ENCODE measurements at places on chromosomes 13 and 19.

- peak; percentile 62 for DNase-seq
These were observed 441.5 kb upstream of the KLF12 start for GRCh38 chr13:74575729-74576125.

GRCh38 chr19:7391218-7391670 lies 42.5 kb downstream of the ARHGEF18 start:
- peak; percentile 55 for DNase-seq

DNA sequence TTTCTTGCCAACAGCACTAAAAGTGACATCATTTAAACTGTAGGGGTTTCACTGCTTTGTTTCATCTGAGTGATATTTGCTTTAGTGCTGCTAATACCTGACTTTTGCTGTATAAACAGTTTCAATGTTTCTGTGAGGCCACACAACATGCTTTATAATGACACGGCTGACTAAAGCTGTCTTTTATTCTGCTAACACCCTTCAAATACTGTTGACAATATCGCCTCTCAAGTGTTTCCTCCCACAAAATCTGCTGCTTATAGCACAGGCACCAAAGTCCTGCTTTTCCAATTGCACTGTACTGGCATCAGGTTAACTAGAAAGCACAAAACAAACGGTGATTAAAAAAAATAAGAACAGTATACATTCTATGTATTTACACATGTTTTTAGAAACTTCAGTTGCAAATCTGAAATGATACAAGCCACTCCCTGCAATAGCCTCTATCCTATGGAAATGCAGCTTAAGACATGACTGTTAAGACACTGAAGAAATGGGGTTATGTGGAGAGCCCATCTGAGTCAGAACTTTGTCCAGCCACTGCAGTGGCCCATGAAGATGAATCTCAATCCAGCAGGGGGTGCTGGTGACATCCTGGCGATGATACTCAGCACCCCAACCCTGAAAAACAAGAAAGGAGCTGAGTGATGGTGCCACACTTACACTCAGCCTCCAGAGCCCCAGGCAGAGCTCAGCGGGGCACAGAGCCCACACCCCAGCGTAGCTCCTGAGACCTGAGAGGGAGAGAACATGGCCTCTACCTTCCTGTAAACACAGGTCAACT lies 29.4 kb downstream of the RFXAP start:
- no peak for DNase-seq

GRCh38 chr19:53192771-53193534 lies at the start of gene ZNF665:
Gene ZNF665, minus strand, starts transcription at chr19:53193358. Its CDS starts 10,460 bp downstream, at chr19:53182898.
- DNase-seq: peak; percentile 90

DNA sequence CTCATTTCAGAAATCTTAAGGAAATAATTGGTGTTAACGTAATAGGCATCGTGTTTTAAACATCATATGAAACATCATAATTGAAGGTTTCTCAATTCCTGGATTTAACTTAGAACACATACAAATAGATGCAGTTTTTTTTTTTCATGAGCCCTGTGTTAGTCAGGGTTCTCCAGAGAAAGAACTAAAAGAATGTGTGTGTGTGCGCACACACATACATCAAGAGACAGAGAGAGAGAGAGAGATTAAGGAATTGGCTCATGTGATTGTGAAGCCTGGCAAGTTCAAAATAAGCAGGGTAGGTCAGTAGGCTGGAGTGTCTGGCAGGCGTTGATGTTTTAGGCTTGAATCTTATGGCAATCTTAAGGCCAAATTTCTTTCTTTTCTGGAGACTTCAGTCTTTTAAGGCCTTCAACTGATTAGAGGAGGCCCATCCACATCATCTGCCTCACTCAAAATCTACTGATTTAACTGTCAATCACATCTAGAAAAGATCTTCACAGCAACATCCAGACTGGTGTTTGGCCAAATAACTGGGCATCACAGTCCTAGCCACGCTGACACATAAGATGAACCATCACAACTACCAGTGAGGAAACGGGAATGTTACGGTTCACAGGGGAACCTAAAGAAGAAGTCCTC lies 25.2 kb downstream of the SPATA13 start:
- DNase-seq: no peak

Data from urothelium cell line (cell line).